ENCODE measurements at places on chromosomes 11 and 22.

GRCh38 chr11:69301455-69302401, 7.8 kb downstream of the MYEOV start:
- no peak for DNase-seq

GRCh38 chr11:44945666-44946065, 5.0 kb downstream of the TP53I11 start:
- no peak for DNase-seq

GRCh38 chr11:73205661-73206343, 12.3 kb upstream of the P2RY2 start:
- DNase-seq = no peak

DNA sequence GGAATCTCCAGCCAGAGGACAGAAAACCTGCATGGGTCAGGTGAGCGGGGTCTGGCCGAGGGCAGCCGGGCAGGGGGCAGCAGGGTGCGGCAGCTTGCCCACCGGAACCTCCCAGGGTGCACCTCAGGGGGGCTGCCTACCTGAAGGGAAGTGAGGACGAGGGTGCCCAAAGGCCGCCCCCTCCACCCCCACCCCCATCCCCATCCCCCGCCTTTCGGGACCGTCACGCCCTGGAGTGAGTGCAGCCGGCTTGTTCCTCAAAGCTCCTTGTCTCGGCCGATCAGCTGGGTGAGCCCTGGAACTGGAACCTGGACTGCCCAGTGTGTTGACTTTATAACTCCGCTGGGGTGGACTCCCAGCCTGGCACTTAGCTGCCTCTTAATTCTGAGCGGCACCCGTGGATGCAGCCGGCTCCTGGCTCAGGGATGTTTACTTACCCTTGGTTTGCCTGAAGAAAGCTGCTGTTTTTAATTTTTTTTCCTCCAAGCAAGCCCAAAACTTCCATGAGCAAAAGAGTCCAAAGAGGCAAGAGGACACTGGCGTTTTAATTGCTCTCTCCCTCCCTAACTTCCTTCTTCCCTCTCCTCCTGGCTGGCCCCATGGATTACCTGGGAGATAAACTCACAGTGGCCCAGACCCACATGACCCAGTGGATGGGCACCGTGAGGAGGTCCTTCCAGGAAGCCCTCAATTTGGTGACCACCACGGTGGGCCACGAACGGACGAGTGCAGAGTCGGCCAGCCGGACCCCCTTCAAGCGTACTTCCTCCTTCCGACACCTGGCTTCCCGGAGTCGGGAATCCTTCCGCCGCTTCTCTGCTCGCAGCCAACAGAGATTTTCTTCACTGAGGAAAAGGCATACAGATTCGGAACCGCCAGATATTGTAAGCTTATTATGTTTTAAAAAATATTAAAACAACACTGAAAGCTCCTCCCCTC, 87.8 kb upstream of the CRYBB3 start:
- no peak for DNase-seq

GRCh38 chr22:26431261-26431995, 2.4 kb downstream of the ASPHD2 start:
- DNase-seq = no peak

GRCh38 chr11:83566950-83567349, 280.8 kb upstream of the CCDC90B start:
- no peak for DNase-seq

DNA sequence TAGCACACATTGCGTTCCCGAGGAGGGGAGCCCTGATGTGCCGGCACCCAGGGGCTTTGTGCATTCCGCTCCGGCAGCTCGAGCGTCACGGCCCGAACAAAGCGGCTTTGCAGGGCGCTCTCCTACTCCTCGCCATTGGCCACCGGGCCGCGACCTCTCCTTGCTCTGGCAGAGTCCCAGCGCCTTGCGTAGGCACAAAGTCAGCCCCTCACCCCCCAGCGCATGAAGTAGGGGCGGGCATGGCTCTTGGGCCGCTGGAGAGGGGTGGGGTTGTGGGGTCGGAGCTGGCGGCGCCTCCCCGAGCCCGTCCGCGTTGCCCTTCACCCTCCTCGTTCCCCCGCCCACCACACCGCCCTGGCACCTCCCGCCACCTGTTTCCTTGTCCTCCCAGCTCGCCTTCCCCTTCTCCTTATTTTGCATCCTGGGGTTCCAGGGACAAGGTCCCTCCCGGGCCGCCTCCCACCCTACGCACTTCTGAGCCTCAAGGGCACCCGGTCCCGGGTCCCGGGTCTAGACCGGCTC, 753 bp upstream of the PPARA start:
- no peak for DNase-seq

GRCh38 chr22:29266564-29267461, 968 bp downstream of the RHBDD3 start:
- DNase-seq = no peak

Measured in left renal pelvis (tissue), 4 donors.